NCI-H146 (cell line): ENCODE measurements at places on chromosomes 2 and 18.
A peak's percentile ranks its signal among the peaks of the same experiment; 100 is the strongest.

- peak; percentile 69 for DNase-seq
These were observed 996 bp downstream of the TGFBRAP1 start for GRCh38 chr2:105328281-105329196.

DNA sequence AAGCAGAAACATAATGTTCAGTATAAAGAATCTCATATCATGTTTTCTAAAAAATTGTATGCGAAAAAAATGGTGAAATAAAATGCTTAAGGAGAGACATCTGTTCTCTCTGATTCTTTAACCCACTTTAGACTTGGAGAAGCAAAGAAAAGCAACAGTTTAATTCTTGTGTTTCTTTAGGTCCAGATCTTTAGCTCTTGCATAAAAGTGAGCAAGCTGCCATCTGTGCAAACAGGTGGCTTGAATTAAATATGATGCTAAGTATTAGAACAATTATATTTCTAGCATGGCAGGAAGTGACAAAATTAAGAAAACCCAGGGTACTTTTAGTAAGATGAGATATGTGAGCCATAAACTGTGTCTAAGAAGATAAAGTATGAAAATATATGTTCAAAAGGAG lies 1038.3 kb downstream of the DPP10 start:
- no peak for DNase-seq

DNA sequence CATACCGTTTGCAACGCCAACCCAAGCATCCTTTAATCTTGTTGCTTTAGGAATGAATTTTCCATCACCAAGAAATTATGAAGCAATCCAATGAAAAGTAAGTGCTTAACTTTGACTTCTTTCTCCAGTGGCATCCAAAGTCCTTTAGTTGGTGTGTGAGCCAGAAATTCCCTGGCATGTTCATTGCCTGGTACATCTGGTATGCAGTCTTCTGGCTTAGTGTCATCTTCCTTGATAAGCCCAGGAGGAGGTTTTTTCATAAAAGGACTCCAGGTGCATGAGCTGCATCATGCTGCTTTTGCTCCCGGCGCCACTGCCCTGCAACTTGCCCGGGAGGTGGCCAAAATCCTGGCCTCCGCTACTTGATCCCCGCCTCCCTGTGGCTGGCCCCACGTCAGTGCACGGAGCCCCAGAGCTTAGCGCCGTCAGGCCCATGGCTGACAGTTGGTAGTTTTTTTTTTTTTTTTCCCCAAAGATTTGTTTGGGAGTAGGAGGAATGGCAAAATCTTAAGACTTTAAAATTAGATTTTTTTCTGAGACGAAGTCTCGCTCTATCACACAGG lies 58.7 kb downstream of the PUM2 start:
- DNase-seq, result no peak

GRCh38 chr2:207469451-207469850 lies 60.3 kb upstream of the CREB1 start:
- DNase-seq, result peak; percentile 26

GRCh38 chr18:79508565-79509535 lies 113.1 kb downstream of the NFATC1 start:
- DNase-seq, result no peak

GRCh38 chr2:1366546-1367134 lies 46.6 kb upstream of the TPO start:
- peak; percentile 5 for DNase-seq

DNA sequence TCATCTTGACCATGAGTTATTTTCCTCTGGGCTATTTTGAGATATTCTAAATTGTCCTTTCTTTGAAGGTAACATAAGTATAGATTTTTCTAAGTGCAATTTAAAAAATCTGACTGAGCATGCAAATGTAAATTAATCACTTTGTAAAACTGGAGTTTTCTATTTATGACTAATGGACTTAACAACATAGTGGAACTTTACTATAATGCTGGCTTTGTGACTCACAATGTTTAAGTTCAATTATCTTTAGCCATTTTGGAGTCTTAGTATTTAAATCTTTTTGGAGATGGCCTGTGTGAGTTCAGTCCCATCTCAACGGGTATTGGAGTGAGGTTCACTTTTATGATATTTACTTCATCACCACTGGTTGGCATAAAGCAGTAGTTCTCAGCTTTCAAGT lies 35.2 kb upstream of the NOSTRIN start:
- no peak for DNase-seq

DNA sequence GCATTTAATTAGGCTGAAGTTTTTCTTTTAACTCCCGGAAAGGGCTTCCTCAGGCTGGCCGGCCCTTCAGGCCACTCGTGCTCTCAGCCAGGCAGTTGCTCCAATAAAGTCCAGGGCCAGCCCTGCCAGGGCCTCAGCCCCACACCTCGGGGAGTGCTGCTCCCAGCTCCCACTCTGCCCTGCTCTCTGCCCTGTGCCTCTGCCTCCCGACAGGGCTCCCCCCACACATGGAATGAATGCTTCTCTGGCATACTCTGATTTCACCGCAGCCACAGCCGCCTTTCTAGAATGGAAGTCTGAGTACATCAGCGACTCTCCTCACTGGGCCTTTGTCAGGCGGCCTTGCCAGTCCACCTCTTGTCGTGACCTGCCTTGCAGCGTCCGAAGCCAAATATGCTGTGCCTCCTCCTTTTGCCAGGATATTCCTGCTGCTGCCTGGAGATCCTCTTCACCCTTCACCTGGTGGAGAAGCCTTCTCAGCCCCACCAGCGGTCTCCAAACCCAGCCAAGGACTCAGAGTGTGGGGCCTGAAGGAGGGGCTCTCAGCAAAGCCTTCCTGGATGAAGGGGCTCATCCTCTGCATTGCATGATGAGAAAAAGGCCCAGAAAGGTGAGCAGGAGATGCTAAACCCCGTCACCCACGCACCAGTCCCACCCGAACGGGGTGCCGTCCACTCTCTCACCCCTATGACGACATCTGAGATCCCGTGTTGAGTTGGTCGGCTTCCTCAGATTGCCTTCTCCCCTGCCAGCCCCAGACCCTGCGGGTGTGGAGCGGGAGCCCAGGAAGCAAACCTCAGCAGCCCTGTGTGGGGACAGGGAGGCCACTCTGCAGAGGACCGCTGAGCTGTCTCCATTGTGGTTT lies 472.7 kb upstream of the HS6ST1 start:
- no peak for DNase-seq

GRCh38 chr18:55301824-55302166 lies 286.2 kb downstream of the TCF4 start:
- no peak for DNase-seq

DNA sequence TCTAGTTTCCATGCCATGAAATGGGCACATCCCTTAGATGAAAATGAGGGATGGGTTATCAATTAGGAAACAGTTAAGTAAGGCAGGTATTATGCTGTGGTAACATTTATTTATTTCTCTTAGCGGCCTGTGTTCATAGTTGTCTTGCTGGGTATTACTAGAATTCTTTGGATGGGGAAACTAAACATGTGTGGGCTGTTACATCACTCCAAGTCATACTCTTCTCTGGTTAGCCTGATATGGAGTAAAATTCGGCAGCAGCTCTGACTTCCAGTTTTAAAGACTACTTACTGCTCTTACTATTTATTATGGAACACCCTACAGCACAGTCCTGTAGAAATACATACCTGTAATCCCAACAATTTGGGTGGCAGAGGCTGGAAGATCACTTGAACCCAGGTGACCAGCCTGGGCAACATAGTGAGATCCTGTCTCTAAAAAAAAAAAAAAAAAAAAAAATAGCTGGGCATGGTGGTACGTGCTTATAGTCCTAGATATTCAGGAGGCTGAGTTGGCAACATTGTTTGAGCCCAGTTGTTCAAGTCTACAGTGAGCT lies 33.1 kb upstream of the RASGRP3 start:
- no peak for DNase-seq

DNA sequence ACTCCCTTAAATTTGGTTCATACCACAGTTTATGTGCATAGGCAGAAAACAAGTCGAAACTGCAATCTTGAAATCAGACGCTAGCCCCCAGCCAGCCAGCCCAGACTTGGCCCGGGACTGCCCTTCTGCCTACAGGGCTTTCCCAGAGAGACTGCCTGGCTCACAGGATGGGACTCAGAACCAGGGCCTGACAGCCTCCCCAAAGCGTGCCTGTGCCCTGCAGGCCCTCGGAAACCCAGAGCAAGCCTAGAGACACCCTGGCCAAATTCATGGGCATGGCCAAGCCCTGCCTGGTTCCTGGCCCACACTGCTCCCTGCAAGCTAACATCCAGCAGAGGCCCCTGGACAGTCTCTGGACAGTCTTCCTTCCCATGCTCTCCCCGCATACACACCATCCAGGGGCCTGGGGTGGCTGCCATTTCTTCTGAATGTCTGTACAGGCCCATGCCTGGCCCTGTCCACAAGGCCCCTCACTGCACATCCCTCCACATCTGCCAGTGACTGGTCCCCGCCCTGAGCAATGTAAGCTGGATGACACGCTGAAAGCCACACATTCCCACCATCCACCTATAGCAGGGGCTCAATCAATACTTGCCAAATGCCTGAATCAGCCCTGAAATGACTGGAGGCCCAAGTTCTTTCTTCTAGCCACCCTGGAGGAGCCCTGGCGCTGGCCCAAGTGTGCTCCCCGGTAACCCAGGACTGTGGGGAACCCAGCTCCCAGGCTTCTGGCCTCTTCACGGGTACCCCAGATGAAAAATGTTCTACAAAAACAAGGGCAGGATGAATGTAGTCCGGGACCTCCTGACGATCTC lies 73.1 kb downstream of the HDAC4 start:
- DNase-seq, result no peak

GRCh38 chr2:186382932-186383331 lies 103.1 kb upstream of the ZC3H15 start:
- no peak for DNase-seq

- DNase-seq, result peak; percentile 35
These were observed 519.6 kb upstream of the LINC00305 start for GRCh38 chr18:64668461-64668962.

- DNase-seq, result no peak
These were observed 18.2 kb downstream of the IFIH1 start for GRCh38 chr2:162300266-162300665.

DNA sequence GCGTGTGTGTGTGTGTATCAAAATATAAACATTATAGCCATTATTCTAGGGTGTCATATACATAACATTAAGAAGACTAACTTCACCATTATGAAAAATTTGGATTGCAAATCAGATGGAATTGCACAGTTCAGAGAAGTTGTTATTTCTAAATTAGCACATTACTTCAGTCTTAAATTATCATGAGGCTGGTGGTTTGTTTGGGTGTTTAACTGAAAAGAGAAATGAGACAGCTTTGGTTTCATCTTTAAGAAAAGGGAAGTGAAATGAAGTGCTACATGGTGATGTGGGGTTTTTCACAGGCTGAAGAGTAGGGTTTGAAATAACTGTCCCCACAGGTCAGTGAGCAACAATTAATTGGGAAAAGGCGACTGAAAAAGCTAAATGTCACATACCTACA lies 161.2 kb upstream of the XIRP2 start:
- DNase-seq, result no peak

GRCh38 chr2:41400088-41400665 lies 647.6 kb upstream of the PKDCC start:
- peak; percentile 56 for DNase-seq

GRCh38 chr2:8324164-8324856 lies 357.5 kb upstream of the ID2 start:
- peak; percentile 46 for DNase-seq

DNA sequence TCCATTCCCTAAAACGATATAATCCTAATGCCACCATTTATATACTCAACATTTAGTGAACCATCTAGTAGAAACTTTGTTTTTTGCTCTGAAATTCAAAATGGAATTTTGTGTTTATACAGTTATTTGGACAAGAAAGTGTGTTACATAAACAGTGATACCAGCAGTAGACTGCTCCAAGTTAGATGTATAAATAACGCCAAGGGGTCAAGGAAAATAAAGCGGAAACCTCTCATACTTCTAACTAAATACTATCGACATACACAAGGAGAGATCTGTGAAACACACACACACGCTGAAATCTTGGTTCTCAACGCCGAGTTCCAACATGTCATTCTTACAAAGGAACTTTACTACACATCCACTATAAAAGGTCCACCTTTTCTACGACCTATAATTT lies 1.2 kb downstream of the TXNL1 start:
- DNase-seq, result no peak

- DNase-seq, result no peak
These were observed 5.1 kb downstream of the HNMT start for GRCh38 chr2:137969418-137969765.

DNA sequence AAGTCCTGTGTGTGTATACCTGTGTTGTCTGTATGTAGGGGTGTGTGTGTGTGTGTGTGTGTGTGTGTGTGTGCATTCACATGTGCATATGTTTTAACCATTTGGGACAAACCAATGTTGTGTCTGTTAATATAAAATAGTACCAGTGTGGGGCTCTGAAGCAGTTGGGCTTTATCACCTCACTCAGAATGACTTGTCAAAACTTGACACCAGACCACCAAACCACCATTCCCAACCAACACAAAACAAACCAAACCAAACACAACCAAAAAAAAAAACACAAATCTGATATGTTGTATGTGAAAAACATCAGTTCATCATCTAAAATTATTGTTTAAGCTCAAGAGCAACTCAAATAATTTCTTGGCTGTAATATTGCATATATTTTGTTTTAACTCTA lies 42.1 kb downstream of the CALCRL start:
- DNase-seq, result no peak

GRCh38 chr2:62787386-62787785 lies 81.9 kb downstream of the EHBP1 start:
- DNase-seq, result peak; percentile 35

GRCh38 chr18:52341608-52342381 lies 1.8 kb downstream of the DCC start:
- DNase-seq, result peak; percentile 50

- DNase-seq, result no peak
These were observed 257.9 kb downstream of the DYSF start for GRCh38 chr2:71711133-71711855.

GRCh38 chr2:21288299-21288698 lies 164.5 kb downstream of the TDRD15 start:
- DNase-seq, result no peak

- peak; percentile 55 for DNase-seq
These were observed 3.9 kb upstream of the KLHL29 start for GRCh38 chr2:23381084-23381483.

- no peak for DNase-seq
These were observed 229.4 kb upstream of the MYT1L start for GRCh38 chr2:2560374-2561015.

DNA sequence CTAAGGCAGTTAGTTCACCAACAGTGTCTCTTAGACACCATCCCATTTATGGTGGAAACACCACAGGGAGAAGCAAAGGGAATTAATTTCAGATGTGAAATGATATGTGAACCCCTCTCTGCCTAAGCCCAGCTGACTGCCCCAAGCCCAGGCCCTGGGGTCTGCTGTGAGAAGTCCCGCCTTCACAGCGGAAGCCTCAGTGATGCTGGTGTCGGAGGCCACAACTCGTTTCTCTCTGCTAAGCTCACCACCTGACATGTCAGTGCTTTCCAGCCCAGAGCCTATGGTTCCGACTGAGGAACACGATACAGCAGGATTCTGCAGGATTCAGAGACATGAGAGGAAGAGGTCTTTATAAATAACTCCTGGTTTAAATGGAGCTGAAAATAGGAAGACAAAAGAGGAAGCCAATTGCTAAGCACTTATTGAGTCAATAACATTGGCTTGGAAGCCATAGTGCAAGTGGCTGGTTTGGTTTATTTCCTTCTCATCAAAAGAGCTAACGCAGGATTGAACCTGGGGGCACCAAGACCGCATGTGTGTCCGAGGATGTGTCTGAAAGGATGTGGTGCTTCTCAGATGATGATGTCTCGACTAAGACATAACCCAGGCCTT lies 21.9 kb upstream of the LOXHD1 start:
- no peak for DNase-seq

GRCh38 chr18:26471826-26472225 lies 76.5 kb downstream of the KCTD1 start:
- no peak for DNase-seq

- DNase-seq, result no peak
These were observed 14.7 kb downstream of the PCARE start for GRCh38 chr2:29059624-29060023.

- DNase-seq, result no peak
These were observed 101.3 kb upstream of the NDUFV2 start for GRCh38 chr18:9001209-9001608.
